ENCODE measurements at places on chromosomes 12 and 14. TPM values are rescaled to one million over a fixed set of nuclear protein-coding genes. Genes with fewer than 3 reads are reported as not detected.
A peak's percentile ranks its signal among the peaks of the same experiment; 100 is the strongest.

The TTC6 gene
- polyA plus RNA-seq: not detected

The KLRD1 gene
- polyA plus RNA-seq: 177 TPM

The CMTM5 gene
- polyA plus RNA-seq: not detected

The SRRM4 gene
- polyA plus RNA-seq: not detected

The REP15 gene
- polyA plus RNA-seq: not detected

The TIMM9 gene
- polyA plus RNA-seq: 75.4 TPM

The VCPKMT gene
- polyA plus RNA-seq: 11.7 TPM

The SLC7A8 gene
- 0.51 TPM for polyA plus RNA-seq

The CBLN3 gene
- polyA plus RNA-seq: not detected

The NRXN3 gene
- polyA plus RNA-seq: not detected

- H3K4me3 ChIP-seq: no peak overlapping the region
- H3K36me3 ChIP-seq: no peaks in the 10 kb centered on the region
- DNase-seq: no peak
- no peaks in the 10 kb centered on the region for H3K27me3 ChIP-seq
- H3K4me1 ChIP-seq: no peaks in the 10 kb centered on the region
These were observed 70.4 kb upstream of the SFSWAP start for GRCh38 chr12:131640525-131640924.

- no peak for DNase-seq
- H3K36me3 ChIP-seq: no peaks in the 10 kb centered on the region
- H3K27ac ChIP-seq: no peak overlapping the region
- peaks cover 20% of the 10 kb centered on the region for H3K4me1 ChIP-seq
- H3K4me3 ChIP-seq: no peak overlapping the region
- no peaks in the 10 kb centered on the region for H3K27me3 ChIP-seq
These were observed 11.3 kb downstream of the PPFIBP1 start for GRCh38 chr12:27535318-27535717.

DNA sequence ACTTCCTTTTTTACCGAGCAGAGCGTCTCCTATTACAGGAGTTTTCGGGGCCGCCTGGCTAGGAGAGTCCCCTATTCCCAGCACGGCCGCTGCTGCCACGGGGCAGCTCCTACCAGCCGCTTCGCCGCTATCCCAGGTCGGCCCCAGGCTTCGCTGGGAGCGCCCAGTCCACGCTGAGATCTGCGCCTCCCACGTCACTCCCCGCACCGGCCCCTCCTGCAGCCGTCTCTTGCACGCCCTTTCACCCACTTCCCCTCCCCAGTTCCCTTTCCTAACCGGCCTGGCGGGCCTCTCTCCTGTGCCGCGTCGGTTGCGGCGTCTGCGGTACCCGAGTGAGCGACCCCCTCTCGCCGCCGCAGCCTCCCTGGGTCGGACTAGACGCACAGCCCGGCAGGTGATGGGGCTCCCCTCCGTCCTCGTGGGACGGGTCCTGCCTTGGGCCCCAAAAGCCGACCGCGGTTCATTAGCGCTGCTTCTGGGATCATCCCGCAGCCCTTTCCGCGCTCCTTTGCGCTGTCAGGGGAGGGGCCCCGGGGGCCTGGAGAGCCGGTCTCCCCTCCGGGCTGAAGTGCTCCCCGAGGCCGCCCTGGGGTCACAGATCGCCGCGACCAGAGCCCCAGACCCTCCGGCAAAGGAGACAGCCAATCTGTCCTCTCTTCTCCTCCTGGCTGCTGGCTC, 1318.4 kb downstream of the TMEM121 start:
- peaks cover 8% of the 10 kb centered on the region for H3K4me1 ChIP-seq
- peak overlapping the region; percentile 60 for H3K27ac ChIP-seq
- no peaks in the 10 kb centered on the region for H3K27me3 ChIP-seq
- no peaks in the 10 kb centered on the region for H3K36me3 ChIP-seq
- H3K4me3 ChIP-seq: peak overlapping the region; percentile 91

DNA sequence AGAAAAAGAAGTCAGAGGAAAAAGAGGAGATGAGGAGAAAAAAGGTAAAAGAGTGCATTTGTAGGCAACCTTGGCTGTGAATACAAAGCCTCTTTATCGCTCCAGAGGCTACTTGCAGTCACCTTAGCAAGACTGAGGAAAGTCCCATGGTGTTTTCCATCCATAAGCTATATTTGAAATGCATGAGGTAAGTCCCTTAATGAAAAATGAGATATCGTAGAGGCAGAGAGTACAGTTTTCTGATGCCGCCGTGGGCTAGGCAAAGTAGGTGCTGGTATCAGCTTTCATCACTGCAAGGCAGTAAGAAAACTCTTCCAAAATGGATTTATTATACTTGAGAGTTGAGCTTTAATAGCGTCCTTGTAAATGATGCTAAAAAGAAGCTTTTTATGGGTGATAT, 186.8 kb downstream of the ASCL1 start:
- H3K27ac ChIP-seq: no peak overlapping the region
- H3K4me1 ChIP-seq: no peaks in the 10 kb centered on the region
- no peak overlapping the region for H3K4me3 ChIP-seq
- no peaks in the 10 kb centered on the region for H3K36me3 ChIP-seq
- H3K27me3 ChIP-seq: no peaks in the 10 kb centered on the region

GRCh38 chr12:28961948-28962384, 187.1 kb upstream of the FAR2 start:
- H3K4me1 ChIP-seq: no peaks in the 10 kb centered on the region
- H3K27ac ChIP-seq: no peak overlapping the region
- no peak for DNase-seq
- H3K27me3 ChIP-seq: no peaks in the 10 kb centered on the region
- no peak overlapping the region for H3K4me3 ChIP-seq
- H3K36me3 ChIP-seq: no peaks in the 10 kb centered on the region

DNA sequence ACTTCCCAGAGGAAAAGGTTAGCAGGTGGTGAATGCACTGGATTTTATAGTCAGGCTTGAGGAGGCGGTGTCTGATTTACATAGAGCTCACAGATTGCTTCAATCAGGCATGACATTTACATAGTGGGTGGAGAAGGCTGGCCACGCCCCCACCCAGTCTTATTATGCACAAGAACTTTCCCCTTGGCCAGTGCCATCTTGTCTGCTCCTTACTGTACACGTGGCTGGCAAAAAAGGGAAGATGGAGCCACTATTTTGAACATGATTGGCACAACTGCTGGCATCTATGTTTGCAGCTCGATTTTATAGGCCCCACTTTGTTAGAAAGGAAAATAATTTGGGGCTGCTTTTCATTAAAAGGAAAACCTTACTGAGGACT, 10.9 kb upstream of the LGMN start:
- DNase-seq: no peak
- no peaks in the 10 kb centered on the region for H3K36me3 ChIP-seq
- no peaks in the 10 kb centered on the region for H3K4me1 ChIP-seq
- no peaks in the 10 kb centered on the region for H3K27me3 ChIP-seq
- no peak overlapping the region for H3K4me3 ChIP-seq

DNA sequence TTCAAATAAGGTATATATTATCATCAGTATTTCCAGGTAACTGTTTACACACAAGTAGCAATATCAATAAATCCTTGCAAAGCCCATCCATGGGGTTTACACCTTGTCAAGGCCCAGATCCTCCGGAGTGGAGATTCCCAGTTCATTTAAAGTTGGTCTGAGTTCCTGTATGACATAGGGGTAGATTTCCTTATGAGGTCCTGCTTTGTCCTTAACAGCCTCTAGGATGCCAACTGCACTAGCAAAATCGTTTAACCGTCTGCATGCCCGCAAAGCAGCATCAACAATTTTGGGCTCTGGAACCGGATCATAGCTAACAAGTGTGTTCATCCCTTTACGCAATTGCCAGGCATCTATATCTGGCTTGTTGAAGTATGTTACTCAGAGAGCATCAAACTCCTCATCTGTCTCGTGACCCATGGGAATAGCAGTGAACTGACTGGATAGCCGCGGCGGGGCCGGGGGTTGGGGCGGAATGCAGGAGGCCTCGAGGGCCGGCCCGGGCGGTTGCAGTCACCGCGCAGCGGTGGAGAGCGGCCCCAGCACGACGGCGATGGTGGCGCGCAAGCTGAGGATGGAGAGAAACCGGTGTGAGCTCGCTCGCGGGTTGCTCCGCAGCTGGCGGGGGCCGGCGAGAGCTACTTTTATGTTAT, 30.6 kb upstream of the FBXO34 start:
- no peak overlapping the region for H3K4me3 ChIP-seq
- no peak overlapping the region for H3K27ac ChIP-seq
- no peaks in the 10 kb centered on the region for H3K4me1 ChIP-seq
- DNase-seq: no peak
- no peaks in the 10 kb centered on the region for H3K27me3 ChIP-seq
- H3K36me3 ChIP-seq: no peaks in the 10 kb centered on the region

GRCh38 chr14:92923744-92924103, 774 bp downstream of the CHGA start:
- H3K27me3 ChIP-seq: peaks cover 9% of the 10 kb centered on the region
- H3K4me3 ChIP-seq: no peak overlapping the region
- DNase-seq: no peak
- no peaks in the 10 kb centered on the region for H3K4me1 ChIP-seq

- H3K27me3 ChIP-seq: no peaks in the 10 kb centered on the region
- H3K4me1 ChIP-seq: no peaks in the 10 kb centered on the region
- H3K4me3 ChIP-seq: no peak overlapping the region
- H3K27ac ChIP-seq: no peak overlapping the region
These were observed 16.2 kb downstream of the CLMN start for GRCh38 chr14:95303552-95303951.

GRCh38 chr14:56860441-56860840, 50.2 kb upstream of the OTX2 start:
- H3K4me3 ChIP-seq: no peak overlapping the region
- H3K4me1 ChIP-seq: no peaks in the 10 kb centered on the region
- no peak overlapping the region for H3K27ac ChIP-seq
- DNase-seq: no peak
- H3K27me3 ChIP-seq: peaks cover 3% of the 10 kb centered on the region

DNA sequence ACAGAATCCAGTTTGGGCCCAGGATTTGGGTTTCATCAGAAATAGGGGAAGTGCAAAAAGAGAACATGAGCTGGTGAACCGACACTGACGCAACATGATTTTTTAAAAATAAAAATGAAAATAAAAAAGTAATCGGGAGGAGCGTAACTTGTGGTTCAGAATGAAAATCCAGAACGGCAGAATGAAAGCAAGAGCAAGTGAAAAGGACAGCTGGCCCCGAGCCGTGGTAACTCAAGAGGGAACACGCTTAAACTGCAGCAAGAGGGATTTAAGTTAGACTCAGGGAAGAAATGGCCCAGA, 1.6 kb downstream of the SLC6A12 start:
- no peaks in the 10 kb centered on the region for H3K36me3 ChIP-seq
- no peak overlapping the region for H3K4me3 ChIP-seq
- no peak overlapping the region for H3K27ac ChIP-seq
- no peaks in the 10 kb centered on the region for H3K4me1 ChIP-seq
- no peak for DNase-seq

GRCh38 chr12:132397152-132397933, 68.0 kb upstream of the GALNT9 start:
- H3K4me1 ChIP-seq: no peaks in the 10 kb centered on the region
- no peaks in the 10 kb centered on the region for H3K36me3 ChIP-seq
- no peak overlapping the region for H3K27ac ChIP-seq
- peaks cover 4% of the 10 kb centered on the region for H3K27me3 ChIP-seq
- peak; percentile 31 for DNase-seq

GRCh38 chr12:114936148-114937079, 252.4 kb upstream of the TBX3 start:
- no peaks in the 10 kb centered on the region for H3K4me1 ChIP-seq
- no peak overlapping the region for H3K27ac ChIP-seq
- H3K36me3 ChIP-seq: no peaks in the 10 kb centered on the region
- DNase-seq: no peak
- no peaks in the 10 kb centered on the region for H3K27me3 ChIP-seq
- H3K4me3 ChIP-seq: no peak overlapping the region

DNA sequence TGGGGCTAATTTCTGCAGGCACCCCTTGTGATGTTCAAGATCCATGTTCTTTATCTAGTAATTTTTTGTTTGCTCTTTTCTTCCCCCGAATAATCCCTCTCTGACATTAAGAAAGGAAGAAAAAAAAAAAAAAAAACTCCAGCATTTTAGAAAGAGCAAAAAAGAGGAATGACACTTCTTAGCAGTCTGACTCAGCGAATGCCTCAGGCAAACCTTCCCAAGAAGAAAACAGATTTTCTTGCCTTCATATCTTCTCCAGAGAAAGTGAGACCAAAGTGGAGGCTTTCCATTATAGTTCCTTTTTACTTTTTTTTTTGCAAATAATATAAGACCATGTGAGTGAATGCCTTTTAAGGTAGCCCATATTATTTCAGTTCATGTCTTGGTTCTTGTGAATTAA, 479.0 kb upstream of the SYT1 start:
- no peaks in the 10 kb centered on the region for H3K36me3 ChIP-seq
- DNase-seq: no peak
- no peak overlapping the region for H3K27ac ChIP-seq
- no peak overlapping the region for H3K4me3 ChIP-seq

DNA sequence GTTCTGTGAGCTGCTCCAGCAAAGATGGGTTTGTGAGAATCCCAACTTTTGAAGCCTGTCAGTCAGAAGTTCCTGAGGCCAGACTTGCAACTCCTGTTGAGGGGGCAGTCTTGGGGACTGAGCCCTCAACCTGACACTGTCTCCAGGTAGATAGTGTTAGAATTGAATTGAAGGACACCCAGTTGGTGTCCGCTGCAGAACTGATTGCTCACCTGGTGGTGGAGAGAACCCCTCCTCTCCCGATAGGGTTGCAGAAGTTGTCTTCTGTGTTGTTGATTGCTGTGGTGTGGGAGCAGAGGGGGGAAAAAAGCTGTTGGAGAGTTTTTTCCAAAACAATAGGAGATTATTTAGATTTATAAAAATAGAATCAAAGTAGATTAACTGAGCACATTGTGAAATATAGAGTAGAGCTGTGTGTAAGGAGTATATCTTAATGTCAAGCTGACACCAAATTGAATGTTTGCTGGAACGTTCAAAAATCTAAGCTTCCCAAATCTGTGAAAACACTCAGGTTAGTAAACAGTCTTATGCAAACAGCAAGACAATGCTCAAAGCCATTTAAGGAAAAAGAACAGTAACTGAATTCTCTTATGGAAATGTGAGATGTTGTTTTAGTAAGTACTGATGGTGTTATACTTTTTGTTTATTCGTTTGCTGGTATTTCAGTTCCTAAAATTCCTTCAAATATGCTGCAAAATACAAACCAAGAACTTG, 18.6 kb downstream of the HIF1A start:
- H3K27ac ChIP-seq: no peak overlapping the region
- no peaks in the 10 kb centered on the region for H3K27me3 ChIP-seq
- peaks cover 72% of the 10 kb centered on the region for H3K4me1 ChIP-seq
- no peak overlapping the region for H3K4me3 ChIP-seq
- H3K36me3 ChIP-seq: no peaks in the 10 kb centered on the region
- no peak for DNase-seq

GRCh38 chr12:113846883-113847755, 119.0 kb downstream of the RBM19 start:
- H3K4me1 ChIP-seq: no peaks in the 10 kb centered on the region
- no peak overlapping the region for H3K4me3 ChIP-seq
- no peaks in the 10 kb centered on the region for H3K27me3 ChIP-seq
- DNase-seq: no peak

DNA sequence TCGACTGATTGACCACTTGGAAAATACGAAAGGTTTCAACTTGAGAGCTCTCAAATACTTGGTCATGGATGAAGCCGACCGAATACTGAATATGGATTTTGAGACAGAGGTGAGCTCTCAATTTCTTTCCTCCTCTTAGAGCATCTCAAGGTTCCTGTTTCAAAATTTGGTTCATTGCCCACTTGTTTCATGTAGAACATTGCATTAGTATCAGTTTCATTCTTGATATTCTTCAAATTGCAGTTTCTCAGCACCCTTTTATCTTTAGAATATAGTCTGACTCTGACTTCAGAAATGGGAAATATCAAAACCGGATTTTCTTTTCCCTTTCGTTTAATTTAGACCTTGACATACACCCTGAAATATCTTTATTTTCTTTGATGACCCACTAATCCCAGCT, 8.8 kb downstream of the DDX47 start:
- no peaks in the 10 kb centered on the region for H3K27me3 ChIP-seq
- DNase-seq: no peak

Data from CD8-positive, alpha-beta memory T cell (primary cell).